ENCODE measurements at places on chromosomes 5 and 9.

DNA sequence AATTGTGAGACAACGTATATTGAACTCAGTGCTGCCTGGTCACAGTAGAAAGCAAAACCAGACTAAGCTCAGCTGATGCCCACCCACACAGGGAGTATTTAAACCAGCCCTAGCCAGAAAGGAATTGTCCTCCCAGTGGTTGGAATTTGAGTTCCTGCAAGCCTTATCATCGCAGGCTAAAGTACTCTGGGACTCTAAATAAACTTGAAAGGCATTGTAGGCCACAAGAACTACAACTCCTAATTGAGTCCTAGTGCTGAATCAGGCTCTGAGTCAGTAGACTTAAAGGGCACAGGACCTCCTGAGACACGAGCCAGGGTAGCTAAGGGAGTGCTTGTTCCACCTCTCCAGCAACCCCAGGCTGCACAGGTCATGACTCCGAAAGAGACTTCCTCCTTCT is 171.4 kb downstream of the MCTP1 start:
- DNase-seq: no peak

DNA sequence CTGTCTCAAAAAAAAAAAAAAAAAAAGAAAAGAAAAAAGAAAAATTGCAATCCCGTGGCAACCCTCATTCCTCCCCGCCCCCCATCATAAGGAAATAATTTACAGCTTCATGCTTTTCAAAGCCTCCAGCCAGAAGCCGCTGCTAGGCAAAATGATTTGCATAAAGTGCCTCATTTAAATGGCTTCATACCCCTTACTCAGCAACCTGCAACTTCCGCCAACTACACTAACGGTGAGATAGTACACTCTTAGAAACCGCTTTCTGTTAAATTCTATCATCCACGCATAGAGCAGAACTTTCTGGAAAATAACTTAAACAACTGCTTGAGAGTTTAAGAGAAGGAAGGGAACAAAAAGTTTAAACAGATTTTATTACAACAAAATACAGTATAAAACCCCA is 17.8 kb downstream of the SERINC5 start:
- DNase-seq: no peak

- DNase-seq: no peak
Measured at GRCh38 chr9:121455527-121456239, 44.0 kb downstream of the GGTA1 start.

DNA sequence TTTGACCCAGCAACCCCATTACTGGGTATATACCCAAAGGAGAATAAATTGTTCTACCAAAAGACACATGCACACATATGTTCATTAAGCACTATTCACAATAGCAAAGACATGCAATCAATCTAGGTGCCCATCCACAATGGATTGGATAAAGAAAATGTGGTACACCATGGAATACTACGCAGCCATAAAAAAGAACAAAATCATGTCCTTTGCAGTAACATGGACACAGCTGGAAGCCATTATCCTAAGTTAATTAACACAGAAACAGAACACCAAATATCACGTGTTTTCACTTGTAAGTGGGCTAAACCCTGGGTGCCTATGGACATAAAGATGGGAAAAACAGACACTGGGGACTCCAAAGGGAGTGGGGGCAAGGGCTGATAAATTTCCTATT is 46.6 kb downstream of the KLHL3 start:
- DNase-seq: no peak

GRCh38 chr5:81755320-81755719 is 4.4 kb upstream of the SSBP2 start:
- no peak for DNase-seq

DNA sequence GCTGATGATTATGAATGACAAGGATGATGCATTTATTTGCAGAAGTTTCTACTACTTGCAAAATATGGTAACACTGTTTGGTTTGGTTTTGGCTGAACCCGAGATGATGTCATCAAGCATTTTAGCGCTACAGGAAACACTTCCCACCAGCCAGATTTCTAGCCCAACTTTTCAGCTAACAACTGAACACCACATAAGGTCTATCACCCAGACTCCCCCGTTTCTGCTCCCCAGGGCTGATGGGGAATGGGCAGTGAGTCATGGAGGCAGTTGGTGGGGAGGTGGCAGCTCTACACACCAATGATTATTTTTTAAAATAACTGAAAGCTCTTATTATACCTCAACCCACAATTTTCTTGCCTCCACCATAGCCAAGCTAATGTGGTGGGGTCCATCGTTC is 302.9 kb downstream of the CEMIP2 start:
- DNase-seq: no peak

DNA sequence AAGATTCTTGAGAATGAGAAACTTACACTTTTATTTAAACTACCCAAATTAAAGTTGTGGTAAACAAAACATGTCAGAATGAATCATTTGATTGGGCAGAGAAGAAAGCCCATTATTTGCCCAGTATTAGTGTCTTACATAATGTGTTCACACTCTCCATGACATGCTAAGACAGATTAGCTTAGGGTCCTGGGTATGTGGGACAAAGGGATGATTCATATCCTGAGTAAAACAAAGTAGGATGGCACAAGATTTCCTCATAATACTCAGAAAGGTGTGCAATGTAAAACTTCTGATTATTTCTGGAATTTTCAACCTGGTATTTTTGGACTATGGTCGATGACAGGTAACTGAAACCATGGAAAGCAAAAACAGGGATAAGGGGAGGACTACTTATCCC is 183.9 kb upstream of the POU5F2 start:
- DNase-seq: no peak

GRCh38 chr9:123418506-123418905 is 62.5 kb downstream of the CRB2 start:
- no peak for DNase-seq

DNA sequence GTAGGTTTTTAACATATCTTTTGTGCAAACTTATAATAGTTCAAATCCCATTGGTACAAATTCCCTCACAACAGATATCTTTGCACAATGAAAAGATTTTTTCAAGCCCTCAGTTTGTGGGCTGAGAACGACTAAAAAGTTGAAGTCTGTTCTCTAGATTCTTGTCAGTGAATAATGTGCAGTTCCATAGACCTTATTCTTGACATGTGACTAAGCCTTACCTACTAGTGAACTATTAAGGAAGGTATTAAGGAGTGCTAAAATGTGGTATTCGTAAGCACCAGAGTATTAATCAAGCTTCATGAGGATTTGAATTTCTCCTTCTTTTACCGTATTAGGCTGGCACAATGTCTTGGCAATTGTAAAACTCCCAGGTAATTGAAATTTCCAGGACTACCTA is 205.6 kb upstream of the DMRTA1 start:
- DNase-seq: no peak

- no peak for DNase-seq
Measured at GRCh38 chr5:160262151-160263074, 33.1 kb downstream of the FABP6 start.

- DNase-seq: no peak
Measured at GRCh38 chr9:36424289-36425055, 24.4 kb upstream of the RNF38 start.

DNA sequence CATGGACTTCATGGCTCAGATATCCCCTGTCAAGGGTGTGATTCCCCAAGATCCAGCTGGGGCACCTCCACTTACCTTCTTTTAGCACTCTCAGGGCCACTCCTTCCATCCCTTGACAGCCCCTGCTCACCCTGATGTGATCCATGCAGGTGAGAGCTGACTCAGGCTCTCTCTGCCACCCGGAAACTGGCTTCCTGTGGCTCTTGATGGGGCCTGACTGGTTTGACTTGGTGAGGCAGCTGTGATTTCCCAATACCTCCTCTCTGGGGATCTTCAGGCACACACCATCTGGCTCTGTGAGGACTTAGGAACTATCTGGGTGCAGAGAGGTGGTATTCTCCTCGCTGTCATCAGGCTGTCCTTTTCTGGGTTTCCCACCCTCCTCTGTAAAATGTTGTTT is 7.9 kb upstream of the FAT2 start:
- DNase-seq: no peak

GRCh38 chr9:82805027-82805426 is 257.9 kb downstream of the RASEF start:
- no peak for DNase-seq

DNA sequence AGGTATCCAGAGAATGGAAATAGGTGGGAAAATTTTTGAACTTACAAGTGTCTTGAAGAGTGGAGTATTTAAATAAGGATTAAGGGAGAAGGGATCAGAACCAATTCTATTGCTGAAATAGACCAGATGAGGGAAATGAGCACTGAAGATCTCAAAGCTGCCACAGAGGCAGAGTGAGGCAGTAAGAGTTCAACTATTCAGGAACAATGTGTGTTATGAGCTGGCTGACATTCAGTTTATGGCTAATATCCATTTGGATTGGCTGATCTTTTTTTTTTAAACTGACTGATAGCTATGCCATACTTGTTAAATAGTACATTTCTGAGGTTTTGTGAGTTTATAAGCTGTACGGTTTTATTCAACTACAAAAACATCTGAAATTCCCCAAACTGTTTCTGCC is 95.3 kb upstream of the GNA14 start:
- DNase-seq: no peak

GRCh38 chr9:22158927-22159346 is 149.8 kb upstream of the CDKN2B start:
- DNase-seq: no peak

- DNase-seq: no peak
Measured at GRCh38 chr9:38126730-38127129, 57.7 kb upstream of the SHB start.

DNA sequence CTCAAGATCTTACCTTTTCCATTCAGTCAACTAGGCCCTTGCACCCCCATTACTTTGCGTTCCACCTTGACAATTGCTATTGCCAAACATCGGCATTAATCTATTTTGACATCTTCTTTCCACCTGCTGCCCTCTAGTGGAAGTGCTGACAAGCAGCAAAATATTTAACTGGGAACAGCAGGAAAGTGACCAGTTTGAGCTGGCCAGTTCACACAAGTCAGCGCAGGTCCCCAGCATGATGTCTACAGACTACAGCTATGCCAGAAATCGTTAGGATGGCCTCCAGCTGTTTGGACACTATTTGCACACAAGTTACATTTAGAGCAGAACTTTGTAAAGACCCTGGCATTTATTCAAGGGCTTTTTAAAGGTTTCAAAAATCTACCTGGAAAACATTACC is 160.1 kb downstream of the GHR start:
- DNase-seq: no peak

GRCh38 chr5:103272377-103272776 is 13.8 kb downstream of the MACIR start:
- DNase-seq: no peak

DNA sequence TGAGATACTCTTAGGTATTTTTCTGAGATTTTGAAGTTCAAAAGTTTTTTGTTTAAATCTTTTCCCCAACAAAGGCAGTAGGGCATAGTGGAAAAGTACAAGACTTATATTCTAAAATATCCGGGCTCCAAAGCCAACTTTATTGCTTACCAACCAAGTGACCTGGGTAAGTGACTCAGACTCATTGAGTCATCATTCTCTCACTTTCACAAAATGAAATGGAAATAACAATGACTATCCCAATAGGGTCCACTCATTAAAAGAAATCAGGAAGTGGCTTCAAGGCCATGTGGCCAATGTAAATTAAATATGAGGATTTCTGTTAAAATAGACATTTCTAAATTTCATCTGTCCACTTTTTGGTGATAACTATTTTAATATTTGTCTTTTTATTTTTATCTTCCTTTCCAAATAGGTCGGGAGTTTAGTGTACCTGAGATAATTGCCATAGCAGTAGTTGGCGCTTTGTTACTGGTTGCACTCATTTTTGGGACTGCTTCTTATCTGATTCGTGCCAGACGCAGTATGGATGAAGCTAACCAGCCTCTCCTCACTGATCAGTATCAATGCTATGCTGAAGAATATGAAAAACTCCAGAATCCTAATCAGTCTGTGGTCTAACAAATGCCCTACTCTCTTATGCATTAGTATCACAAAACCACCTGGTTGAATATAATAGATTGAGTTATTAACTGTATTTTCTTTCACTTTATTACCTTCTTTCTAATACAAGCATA is 15.5 kb downstream of the TYRP1 start:
- DNase-seq: no peak

DNA sequence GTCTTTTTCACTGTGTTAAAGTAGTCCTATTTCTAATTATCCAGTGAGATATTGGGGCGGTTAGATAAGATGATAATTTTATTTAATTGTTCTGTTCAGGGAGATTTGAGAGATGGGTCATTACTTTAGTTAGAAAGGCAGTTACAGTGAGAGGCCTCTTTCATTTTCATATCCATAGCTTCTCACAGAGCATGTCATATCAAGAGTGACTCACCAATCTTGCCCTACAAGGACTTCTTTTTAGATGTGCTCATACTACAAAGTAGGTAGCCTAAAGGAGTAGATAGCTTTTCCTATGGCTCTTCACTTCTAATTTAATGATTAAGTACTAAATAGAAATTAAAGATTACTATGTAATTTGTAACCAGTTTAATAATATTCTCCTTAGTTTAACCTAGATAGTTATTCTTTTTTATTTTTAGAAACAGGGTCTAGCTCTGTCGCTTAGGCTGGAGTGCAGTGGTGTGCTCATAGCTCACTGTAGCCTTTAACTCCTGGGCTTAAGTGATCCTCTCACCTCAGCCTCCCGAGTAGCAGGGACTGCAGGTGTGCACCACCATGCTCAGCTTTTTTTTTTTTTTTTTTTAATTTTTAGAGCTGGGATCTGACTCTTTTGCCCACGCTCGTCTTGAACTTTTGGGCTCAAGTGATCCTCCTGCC is 71.0 kb downstream of the FER start:
- DNase-seq: no peak

DNA sequence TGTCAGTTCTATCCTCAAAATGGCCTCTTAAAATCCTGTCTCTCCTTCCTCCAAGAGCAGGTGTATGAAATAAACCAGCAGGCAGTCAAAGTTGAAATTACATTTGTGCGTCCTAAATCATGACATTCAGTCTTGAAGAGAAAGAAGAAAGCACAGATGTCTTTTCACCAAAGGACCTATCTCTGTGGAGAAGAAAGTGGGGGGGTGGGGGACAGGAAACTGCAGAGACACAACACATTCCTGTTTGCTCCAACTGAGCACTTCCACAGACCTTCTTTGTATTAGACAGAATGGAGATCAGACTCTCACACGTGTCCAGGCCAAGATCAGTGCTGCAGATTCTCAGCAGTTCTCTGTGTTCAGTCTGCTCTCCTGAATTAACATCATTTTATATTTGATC is 471.9 kb upstream of the RGMB start:
- DNase-seq: no peak

DNA sequence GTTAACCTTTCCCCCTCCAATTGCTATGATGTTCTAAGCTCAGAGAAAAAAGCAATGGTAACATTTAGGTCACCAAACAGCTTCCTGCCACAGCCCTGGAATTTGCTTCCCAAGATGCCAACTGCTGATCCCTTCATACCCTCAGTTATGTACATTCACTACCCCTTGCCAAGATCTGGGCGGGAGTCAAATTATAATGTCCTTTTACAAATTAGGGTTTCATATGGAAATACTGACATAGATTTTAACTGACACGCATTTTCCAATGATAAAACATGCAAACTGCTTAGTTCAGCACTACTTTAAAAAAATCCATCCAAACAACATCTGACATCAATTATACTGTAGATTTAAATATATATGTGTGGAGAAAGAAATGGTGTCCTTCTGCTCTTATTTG is 5.0 kb downstream of the LOX start:
- no peak for DNase-seq
